ENCODE measurements at places on chromosomes 2 and 18.

DNA sequence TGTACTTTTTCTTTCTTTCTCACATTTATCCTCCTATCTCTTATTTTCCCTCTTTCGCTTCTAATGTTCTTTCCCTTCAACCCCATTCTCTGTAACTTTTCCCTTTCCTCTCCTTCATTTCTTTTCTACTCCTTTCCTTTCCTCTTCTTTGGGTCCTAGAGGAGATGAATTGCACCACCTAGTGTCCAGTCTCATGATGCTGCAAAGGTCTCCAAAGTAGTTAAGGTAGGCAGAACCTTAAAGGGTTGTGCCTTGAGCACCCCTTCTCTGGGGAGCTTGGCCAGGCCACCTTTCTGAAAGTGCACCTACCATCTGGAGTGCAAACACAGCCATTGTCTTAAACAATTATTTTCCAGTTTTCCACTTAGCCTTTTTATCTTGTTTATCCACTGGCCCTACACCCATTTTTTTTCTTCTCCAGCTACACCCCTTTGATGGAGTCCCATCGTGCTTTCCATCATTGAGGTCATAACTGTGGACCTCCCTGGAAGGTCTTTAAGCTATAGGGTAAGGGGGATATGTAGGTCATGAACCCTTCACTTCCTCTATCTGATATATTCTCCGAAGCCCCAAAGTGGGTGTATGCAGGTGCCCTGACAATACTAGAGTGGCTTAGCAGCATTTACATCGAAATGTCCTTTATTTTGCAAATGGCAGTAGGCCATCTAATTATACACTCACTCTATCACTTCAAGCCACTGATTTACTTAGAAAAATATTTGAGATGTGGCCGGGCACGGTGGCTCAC, 155.9 kb downstream of the ESCO1 start:
- peak; percentile 74 for DNase-seq

DNA sequence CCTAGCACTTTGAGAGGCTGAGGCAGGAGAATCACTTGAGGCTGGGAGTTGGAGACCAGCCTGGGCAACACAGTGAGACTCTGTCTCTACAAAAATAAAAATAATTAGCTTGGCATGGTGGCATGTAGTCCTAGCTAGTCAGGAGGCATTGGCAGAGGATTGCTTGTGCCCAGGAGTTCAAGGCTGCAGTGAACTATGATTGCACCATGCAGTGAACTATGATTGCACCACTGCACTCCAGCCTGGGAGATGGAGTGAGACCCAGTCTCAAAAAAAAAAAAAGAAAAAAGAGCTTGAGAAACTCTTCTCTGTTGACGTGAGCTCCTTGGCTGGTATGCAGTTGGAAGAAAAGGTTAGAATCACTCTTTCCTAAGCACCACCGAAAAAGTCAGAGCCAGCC, 125.1 kb upstream of the TNP1 start:
- DNase-seq: no peak

- DNase-seq: no peak
Measured at GRCh38 chr18:10841203-10841602, 308.2 kb downstream of the PIEZO2 start.

DNA sequence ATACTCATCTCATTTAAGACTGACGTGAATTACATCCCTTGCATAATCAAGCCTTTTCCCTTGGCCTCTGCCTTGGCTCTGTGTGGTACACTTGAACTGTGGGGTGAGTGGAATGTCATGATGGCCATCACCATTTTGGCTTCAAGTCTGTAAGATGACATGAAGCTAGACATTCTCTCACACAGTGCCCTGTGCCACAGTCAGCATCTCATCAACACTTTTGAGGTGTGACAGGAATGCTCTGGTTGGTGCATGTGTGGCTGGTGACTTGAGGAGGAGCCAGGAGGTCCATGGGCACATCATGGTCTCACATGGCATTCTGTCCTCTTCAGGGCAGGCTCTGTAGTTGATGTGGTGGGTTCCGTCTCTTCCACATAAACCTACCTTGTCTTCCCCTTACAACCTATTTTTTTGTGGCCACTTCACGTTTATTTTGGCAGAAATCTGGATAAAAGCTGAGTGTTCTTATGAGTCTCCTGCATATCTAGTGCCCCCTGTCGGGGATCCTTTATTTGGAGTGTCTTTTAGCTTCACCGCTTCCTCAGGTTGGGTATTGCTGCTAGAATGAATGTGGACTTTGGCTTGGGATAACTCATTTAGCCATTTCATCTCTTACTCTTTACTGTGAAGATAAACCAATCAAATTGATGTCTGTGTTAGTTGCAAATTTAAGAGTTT, 28.1 kb downstream of the MAP4K4 start:
- no peak for DNase-seq

GRCh38 chr2:182866461-182867406, at the start of gene FRZB:
FRZB (minus strand) TSS chr2:182866637; CDS start chr2:182866552, 85 bp downstream.
- peak; percentile 70 for DNase-seq

- DNase-seq: peak; percentile 65
Measured at GRCh38 chr2:235270956-235271355, 222.9 kb upstream of the AGAP1 start.

DNA sequence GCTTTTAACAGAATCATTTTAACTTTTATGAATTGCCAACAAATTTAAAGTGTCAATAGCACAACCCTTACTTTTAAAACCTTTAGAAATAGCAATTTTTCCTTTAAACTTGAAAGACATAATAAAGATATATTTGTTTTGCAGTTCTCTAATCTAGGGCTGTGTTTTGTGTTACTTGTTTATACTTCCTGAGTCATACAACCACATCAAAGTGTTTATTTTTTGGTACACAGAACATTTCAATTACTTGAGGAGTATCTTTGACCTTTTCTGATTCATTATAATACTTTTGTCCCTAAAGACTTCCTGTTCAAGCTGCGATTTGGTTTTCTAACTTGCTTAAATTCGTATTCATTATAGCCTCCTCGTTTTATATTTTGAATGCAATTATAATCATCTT, 21.8 kb downstream of the TYW5 start:
- DNase-seq: no peak

- peak; percentile 57 for DNase-seq
Measured at GRCh38 chr2:178109813-178110212, 2.4 kb upstream of the RBM45 start.

DNA sequence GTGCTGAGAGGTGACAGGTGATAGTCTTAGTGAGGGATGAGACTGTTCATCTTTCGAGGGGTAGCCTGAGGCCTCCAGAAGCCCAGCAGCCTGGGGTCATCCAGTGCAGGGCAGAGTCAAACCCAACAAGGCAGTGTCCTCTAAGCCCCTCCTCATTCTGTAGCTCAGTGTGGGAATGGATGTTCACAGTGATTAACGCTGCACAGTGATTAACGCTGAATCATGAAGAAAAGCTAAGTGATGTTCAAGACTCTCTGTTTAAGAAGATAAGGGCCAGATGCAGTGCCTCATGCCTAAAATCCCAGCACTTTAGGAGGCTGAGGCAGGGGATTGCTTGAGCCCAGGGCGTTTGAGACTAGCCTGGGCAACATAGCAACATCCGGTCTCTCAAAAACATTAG, 56.3 kb upstream of the LAPTM4A start:
- no peak for DNase-seq
